EH (cell line): ENCODE measurements at places on chromosomes 4 and X.

GRCh38 chrX:4588466-4588865, 875.0 kb upstream of the PRKX start:
- no peak for DNase-seq

DNA sequence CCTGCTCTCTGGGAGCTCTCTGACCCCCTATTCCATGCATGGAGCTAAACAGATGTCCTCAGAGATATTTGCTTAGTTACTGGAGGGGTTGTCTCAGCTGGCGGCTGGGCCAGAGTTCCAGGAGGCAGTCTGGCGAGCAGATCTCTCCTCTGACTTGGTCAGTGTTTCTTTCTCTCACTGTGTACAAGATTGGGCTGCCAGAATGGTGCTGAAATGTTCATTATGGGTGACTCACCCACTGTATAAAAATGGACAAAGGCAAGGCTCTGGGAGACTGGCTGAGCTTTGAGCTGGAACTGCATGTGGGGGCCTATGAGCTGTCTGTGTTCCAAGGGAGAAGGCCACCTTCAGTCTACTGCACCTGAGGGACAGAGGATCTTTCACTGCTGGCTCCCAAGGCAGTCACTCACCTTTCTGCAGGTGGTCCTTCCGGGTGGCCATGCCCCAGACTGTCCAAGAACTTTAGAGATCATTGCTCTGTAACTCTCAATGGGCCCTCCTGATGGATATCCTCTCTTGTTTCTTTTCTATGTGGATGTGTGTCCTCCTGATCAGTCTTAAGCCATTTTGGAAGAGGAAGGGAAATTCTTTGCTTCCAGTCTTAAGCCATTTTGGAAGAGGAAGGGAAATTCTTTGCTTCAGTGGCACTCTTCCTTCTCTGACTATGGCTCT, 88.2 kb downstream of the CFAP299 start:
- peak; percentile 16 for DNase-seq

DNA sequence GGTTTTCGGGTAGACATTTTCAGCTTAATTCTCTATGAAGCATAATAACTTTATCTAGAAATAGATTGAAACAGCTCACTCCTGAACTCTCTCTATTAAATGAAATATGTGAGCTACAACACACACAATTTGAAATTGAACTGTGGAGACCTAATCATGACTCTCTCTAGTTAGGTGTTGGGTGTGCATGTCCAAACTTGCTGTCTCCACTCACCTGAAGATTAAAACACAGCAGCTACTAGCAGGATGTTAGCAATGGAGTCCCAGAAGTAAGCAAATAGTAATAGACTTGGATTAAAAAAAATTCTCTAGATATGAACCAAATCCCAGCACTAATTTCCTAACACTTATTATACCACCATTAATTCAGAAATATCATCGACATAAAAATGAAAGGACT, 173.1 kb downstream of the FSTL5 start:
- DNase-seq: no peak

- DNase-seq: no peak
These were observed 219.4 kb upstream of the ZC4H2 start for GRCh38 chrX:65195621-65196020.
